ENCODE measurements at places on chromosomes 12 and 14.

GRCh38 chr14:93715279-93715927 lies 72.9 kb downstream of the PRIMA1 start:
- DNase-seq = no peak

DNA sequence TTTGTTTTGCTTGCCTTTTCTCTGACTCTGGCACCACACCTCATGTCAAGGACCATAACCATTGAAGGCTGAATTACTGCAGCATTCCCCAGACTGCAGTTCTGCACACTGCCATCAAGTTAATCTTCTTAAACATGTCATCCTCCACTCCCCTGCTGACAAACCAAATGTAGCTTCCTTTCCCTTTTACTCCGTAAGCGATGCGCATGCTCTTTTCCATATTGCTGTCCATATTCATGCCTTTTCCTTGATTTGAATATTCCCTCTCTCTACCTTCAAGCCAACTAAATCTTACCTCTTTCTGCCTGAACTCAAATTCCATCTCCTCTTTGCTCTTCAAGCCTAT lies 13.6 kb downstream of the GPX2 start:
- DNase-seq = no peak

GRCh38 chr14:54564071-54564867 lies 2.7 kb upstream of the SAMD4A start:
- peak; percentile 41 for DNase-seq

GRCh38 chr14:80117876-80118275 lies 93.4 kb downstream of the DIO2 start:
- no peak for DNase-seq

DNA sequence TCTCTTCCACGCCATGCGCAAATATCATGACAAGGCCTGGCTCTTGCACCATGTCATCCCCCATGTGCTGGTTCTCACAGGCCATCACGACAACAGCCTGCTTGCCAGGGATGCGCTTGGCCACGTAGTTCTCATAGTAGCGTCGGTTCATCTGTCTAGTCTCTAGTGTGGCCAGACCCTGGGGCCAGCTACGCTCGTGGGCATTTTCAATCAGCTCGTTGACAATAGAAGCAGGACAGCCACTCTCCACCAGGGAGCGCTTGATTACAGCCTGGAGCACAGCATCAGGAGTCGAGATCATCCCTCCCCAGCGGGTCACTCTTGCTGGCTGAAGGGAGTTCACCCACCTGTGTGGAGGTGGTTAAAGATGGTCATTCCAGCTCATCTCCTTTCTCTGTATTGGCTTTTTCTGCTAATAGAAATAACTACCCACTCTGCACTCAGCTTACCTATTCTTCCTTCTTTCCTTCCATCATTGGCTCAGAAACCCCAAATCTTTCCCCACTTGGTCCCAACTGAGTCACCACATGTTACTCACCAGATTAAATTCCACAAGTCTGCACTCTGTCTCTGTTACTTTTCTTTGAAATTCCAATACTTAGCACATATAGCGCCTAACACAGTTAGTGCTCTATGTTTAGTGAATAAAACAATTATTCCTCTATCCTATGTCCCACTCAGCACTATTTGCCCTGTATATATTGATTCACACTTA lies 15.1 kb downstream of the RNF41 start:
- peak; percentile 42 for DNase-seq

- no peak for DNase-seq
These were observed 73.7 kb downstream of the DUSP16 start for GRCh38 chr12:12488823-12489550.

DNA sequence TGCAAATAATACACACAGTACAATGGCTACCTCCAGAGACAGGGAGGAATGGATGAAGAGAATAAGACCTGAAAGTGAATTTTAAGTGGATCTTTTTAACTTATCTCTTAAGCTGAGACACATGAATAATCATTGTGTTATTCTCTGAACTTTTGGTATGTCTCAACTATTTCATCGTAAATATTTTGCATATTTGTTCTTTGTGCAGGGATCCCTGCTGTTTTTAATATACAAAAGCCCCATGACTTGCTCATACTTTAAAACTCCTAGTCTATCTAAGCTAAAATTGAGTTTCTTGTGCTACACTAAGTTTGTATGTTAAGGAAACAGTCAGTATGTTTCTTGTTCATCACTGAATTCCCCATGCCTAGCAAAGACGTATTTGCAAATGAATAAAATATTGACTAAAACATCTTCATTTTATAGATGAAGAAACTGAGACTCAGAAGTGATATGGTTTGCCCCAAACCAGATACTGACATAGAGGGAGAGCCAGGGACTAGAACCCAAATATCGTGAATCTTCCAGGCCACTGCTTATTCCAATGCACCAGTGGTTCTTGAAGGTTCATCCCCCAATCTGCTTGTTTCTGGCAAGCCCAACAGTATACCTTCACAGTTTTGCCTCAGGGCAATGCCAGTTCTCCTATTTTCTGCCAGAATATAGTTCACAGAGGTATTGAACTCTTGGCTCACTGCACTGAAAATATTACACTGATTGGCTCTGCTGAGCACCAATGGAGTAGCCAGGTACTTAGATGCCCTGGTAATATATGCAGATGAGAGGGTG lies 356.9 kb downstream of the MED13L start:
- no peak for DNase-seq

DNA sequence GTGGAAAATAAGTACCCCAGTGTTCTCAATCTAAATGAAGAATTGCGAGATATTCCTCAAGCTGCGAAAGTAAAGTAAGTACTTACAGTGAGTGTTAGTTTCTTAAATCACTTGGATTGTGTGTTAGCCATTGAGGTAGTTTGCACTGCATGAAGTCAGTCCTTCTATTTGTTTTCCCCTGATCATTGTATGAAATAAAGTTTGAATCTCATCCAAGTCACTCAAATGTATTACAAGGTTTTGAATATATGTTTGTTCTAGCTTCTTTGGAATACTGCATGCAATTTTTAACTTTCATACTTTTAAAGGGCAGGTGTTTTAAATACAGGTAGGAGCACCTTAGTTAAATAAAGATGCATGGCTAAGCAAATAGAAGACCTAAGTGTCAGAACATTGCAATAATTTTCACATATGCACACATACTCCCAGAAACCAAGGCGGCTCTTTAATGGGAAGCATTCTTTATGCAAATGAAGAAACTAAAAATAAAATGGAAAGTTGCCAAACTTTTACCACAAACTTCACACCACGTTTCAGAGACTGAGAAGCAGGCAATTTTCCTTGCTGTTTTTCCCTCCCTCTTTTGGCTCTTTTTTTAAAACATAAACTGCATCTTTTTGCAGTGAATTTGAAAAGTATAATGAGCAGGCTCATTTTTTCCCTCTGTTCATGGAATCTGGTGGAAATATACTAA lies 105.6 kb downstream of the GPR135 start:
- no peak for DNase-seq
